ENCODE measurements at places on chromosomes 7 and 10.

DNA sequence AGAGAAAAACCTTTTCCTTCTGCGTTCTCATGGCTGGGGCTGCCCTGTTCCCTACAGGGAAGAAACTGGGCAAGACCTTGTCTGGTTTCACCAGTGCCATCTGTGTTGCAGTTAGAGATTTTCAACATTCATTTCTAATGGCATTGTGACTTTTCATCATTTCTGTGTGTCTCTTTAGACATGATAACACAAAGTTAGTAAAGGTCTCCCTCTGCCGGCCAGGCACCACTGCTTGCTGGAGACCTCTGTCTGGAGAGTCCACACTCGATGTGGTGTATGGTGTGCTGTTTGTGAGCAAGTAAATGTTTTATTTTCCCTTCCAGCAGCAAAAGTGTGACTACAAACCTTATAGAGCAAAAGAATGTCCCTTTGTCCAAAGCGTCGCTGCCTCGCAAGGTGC lies 213.5 kb downstream of the PAXIP1 start:
- no peak for DNase-seq

DNA sequence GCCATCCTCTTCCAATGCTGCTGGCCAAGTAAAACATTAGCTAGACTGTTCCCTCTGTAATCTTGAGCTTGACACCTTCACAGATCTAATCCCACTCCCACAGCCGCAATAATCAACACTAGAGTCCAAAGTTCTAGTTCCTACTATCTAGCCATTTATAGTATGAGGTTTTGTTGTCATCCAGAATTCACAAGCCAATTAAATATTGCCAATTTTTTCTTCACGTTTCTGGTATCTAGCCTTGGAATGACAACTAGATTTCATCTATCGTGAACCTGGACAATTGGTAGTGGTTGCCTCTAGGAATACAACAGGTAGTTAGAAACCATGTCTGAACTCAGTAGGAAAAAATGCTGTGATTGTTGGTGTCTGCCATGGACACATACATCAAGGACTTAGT lies 10.4 kb downstream of the WASL start:
- no peak for DNase-seq

GRCh38 chr7:42639930-42640329 lies 271.9 kb downstream of the C7orf25 start:
- no peak for DNase-seq

- no peak for DNase-seq
Measured at GRCh38 chr7:94547126-94547525, 37.5 kb downstream of the CASD1 start.

- DNase-seq, result no peak
Measured at GRCh38 chr10:83459124-83459523, 680.2 kb upstream of the GHITM start.

All from activated CD4-positive, alpha-beta T cell treated with anti-CD3 and anti-CD28 coated beads, Interleukin-2, Interleukin-4, amounts not matched to agents 100 ng/mL and 50 ng/mL, durations not matched to agents 16 hours and 8 hours (primary cell).